ENCODE measurements at places on chromosomes 4 and X.

DNA sequence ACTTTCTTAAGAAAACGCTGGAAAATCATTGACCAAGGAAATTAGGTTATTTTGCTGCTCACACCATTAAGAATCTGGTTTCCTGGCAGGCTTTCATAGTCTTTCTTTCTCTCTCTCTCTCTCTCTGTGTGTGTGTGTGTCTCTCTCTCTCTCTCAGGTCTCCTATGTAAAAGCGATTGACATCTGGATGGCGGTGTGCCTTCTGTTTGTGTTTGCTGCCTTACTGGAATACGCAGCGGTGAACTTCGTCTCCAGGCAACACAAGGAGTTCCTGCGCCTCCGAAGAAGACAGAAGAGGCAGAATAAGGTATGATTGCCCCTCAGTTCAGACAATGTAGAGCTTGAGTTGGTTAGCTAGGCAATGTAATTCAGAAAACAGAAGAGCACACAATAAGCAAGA, 161.2 kb downstream of the GLRA2 start:
- DNase-seq, result no peak

GRCh38 chr4:8340781-8341241, 71.3 kb downstream of the HTRA3 start:
- no peak for DNase-seq

DNA sequence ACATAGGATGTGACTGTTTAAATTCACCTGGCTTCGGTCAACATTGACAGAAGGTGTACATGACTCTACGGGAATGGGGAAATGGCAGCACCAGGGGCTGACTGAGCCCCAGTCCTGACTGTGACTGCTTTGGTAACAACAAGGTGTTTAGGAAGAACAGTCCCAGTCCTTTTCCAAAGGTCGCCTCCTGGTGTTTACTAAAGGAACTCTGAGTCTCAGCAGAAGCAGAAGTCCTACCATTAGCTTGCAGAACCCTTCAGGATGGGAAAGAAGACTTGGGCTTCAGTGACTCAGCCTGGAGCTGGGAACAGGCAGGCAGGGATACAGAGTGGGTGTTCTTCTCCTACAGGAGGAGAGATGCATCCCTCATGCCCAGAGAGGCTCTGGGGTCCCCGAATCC, 103.3 kb downstream of the MGST2 start:
- no peak for DNase-seq

DNA sequence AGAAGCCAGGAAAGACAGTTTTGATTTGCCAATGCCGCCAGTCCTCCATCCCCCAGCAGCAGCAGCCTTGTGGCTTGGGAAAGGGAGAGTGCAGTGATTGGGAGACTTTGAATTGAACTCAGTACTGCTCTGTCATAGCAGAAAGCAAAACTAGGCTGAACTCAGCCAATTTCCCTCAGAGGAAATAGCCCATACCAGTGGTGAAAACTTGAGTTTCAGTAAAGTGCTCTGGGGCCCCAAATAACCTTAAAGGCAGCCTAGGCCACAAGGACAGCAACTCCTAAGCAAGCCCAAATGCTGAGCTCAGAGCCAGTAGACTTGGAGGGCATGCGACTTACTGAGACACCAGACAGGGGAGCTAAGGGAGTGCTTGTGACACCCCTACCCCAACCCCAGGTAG, 2.0 kb upstream of the PROM1 start:
- DNase-seq, result no peak

GRCh38 chr4:69589884-69590283, 49.6 kb downstream of the UGT2A2 start:
- no peak for DNase-seq

DNA sequence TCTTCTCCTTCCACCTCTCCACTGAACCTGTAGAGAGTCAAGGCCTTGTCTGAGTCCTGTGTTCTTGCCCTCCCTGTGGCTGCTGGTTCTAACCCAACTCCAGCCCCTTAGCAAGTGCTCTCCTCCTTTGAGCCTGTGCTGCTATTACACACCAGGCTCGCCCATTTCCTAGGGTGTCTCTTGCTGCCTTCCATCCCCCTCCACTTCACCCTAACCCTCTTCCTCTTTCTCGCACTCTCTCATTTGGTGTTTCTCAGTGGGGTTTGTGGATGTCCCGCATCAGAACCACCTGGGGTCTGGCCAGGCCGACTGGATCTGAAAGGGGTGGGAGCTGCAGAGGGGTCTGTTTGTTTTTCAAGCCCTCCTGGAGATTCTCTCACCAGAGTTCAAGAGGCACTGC, 156.7 kb downstream of the SPRY1 start:
- peak; percentile 14 for DNase-seq

DNA sequence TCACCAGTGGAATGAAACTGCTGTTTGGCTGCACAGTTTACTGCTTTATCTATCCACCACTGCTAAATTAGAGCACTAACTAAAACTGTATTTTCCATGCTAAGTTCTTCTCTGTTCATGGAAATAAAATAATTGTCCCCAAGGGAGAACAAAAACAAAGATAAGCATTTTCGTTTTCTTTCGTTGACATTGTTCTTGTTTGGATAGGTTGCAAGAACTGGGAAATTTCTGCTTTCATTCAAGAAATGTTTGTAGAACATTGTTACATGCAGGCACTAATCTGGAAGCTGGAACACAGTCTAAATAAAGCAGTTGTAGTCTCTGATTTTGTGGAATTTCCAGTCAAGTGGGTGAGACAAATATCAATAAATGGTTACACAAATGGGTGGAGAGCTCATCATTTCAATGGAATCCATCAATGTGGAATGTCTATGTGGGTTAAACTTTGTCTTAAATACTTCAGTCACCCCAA, 5.8 kb upstream of the CXCL8 start:
- no peak for DNase-seq

- DNase-seq, result no peak
Measured at GRCh38 chr4:7854697-7855370, 84.8 kb downstream of the AFAP1 start.

- no peak for DNase-seq
Measured at GRCh38 chr4:1799387-1800375, 6.6 kb downstream of the FGFR3 start.

- DNase-seq, result no peak
Measured at GRCh38 chr4:118888666-118889311, at the start of gene SYNPO2. TSS of gene SYNPO2 (plus strand) at chr4:118888854. CDS start at chr4:118889037, 183 bp downstream.

- DNase-seq, result no peak
Measured at GRCh38 chr4:12319765-12320164, 891.1 kb upstream of the HS3ST1 start.

DNA sequence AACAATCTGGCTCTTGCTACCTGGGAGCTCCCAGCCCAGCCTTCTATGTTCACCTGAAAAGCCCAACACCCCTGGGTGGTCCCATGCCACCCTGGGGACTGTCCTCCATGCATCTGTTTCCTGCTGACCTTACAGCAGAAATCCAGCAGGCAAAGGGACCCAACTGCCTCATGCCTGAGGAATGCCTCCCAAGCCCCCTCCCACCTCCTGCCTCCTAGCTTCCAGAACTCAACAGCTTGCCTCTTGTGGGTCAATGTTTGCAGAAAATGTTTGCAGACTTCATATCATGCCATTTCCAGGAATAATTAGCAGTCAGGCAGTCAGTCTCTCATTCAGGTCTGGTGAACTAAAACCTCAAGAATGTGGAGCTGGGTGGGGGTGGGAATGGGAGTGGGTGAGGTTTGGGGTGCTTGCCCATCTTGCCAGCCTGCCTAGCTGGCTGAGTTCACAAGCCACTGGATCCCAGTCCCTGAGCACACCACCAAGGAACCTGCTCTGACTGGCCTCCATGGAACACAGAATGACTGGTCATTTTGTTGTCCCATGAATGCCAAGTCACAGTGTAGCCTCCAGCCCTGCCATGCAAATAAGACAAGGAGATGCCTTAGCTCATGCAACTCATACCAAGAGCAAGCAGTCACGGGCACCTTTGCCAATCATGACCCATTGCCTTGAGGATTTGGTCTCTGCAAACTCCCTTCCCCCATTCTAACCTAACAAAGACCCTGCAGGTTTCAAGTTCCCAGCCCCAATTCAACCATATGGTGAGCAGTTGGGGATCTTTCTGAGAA, 12.1 kb upstream of the PLAC1 start:
- DNase-seq, result no peak

DNA sequence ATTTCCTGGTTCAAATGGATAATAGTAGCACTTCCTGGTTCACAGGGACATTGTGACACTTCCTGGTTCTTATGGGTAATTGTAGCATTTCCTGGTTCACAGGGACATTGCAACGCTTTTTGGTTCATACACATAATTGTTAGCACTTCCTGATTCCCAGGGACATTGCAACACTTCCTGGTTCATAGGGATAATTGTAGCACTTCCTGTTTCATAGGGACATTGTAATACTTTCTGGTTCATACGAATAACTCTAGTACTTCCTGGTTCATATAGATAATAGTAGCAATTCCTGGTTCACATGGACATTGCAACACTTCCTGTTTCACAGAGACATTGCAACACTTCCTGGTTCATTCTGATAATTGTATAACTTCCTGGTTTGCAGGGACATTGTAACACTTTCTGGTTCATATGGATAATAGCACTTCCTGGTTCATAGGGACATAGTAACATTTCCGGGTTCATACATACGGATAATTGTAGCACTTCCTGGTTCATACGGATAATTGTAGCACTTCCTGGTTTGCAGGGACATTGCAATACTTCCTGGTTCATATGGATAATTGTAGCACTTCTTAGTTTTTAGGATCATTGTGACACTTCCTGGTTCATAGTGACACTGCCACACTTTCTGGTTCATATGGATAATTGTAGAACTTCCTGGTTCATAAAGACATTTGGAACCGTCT, 61.6 kb upstream of the CD99 start:
- peak; percentile 76 for DNase-seq

- DNase-seq, result peak; percentile 3
Measured at GRCh38 chrX:155148724-155149537, 67.3 kb upstream of the VBP1 start.

DNA sequence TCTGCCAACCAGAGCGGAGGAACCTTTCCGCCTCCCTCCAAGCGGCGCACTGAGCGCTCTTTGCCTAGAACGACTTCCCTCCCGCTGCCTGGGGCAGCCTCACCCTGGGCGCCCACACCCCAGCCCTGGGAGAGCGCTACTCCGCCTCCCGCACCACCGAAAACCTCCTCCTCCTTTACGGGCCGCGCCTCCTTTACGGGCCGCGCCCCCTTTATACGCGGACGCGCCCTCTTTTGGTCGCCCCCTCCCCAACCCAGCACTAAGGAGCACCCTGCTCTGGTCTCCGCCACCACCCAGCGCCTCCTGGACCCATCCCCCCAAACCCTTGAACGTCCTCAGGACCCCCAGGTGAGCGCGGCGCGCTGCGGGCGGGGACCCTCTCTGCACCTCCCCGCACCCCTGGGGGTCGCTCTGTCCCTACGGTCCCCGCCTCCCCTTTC, 586 bp upstream of the NSG1 start:
- DNase-seq, result no peak

DNA sequence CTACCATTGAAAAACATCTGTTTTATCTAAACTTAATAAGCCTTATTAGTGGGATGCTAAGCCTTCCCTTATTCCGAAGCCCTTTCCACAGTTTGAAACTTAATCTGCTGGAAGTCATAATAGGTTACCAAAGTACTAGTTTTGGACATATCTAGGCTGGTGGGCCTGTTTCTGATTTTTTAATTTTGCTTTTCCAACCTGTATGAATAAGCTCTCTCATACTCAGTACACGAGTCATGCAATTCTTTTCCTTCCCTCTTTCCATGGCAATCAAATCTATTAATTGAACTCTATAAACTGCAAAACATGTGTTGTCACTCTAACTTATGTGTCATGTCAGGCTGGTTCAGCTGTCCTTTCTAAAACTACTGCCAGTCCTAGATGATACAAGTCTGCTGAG, 91.0 kb downstream of the AMMECR1 start:
- no peak for DNase-seq

- no peak for DNase-seq
Measured at GRCh38 chrX:136778020-136778419, 2.7 kb downstream of the ARHGEF6 start.

- no peak for DNase-seq
Measured at GRCh38 chr4:86326400-86326799, 33.5 kb downstream of the MAPK10 start.

- no peak for DNase-seq
Measured at GRCh38 chrX:153776120-153776599, 4.7 kb upstream of the SRPK3 start.

GRCh38 chr4:122674371-122674770, 53.5 kb upstream of the IL21 start:
- no peak for DNase-seq

DNA sequence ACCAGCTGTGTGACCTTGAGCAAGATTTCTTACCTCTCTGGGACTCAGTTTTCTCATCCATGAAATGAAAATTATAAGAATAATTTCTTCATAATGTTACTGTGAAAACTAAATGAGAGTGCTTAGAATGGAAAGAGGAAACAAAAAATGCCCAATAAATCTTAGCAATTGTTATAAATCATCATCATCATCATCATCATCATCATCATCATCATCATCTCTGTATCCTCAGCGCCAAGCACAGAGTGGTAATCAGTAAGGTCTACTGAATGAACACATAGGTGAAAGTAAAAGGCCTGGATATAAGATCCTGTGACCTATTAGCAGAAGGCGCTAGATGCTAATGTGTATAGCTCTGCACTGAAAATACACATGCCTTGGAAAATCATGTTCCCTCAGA, 6.8 kb upstream of the STARD8 start:
- no peak for DNase-seq

- no peak for DNase-seq
Measured at GRCh38 chr4:78313754-78314120, 237.8 kb upstream of the ANXA3 start.

DNA sequence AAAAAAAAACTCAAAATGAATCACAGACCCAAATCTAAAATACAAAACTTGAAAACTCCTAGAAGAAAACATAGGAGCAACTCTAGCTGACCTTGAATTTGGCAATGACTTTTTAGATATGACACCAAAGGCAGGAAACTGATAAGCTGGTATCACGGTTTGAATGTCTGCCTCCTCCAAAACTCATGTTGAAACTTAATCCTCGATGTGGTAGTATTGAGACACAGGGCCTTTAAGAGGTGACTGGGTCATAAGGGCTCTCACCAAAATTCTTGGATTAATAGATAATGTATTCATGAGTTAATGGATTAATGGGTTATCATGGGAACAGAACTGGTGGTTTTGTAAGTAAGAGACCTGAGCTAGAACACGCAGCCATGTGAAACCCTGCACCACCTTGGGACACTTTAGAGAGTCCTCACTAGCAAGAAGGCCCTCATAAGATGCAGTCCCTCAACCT, 40.5 kb downstream of the FRYL start:
- DNase-seq, result no peak

DNA sequence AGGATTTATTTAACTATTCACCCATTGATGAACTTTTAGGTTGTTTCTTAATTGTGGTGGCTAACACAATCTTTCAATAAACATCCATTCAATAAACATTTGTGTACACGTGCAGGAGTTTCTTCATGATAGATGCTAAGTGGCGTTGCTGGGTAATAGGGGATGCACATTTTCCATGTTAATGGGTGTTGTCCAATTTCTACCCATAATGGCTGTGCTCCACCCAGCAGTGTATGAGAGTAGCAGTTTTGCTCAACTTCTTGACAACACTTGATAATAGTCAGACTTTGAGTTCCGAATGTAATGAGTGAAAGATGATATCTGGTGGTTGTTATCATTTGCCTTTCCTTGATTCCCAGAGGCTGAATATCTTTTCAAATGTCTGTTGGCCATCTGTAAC, 104.7 kb downstream of the NHSL2 start:
- no peak for DNase-seq
